ENCODE measurements at places on chromosomes 7 and 10.

DNA sequence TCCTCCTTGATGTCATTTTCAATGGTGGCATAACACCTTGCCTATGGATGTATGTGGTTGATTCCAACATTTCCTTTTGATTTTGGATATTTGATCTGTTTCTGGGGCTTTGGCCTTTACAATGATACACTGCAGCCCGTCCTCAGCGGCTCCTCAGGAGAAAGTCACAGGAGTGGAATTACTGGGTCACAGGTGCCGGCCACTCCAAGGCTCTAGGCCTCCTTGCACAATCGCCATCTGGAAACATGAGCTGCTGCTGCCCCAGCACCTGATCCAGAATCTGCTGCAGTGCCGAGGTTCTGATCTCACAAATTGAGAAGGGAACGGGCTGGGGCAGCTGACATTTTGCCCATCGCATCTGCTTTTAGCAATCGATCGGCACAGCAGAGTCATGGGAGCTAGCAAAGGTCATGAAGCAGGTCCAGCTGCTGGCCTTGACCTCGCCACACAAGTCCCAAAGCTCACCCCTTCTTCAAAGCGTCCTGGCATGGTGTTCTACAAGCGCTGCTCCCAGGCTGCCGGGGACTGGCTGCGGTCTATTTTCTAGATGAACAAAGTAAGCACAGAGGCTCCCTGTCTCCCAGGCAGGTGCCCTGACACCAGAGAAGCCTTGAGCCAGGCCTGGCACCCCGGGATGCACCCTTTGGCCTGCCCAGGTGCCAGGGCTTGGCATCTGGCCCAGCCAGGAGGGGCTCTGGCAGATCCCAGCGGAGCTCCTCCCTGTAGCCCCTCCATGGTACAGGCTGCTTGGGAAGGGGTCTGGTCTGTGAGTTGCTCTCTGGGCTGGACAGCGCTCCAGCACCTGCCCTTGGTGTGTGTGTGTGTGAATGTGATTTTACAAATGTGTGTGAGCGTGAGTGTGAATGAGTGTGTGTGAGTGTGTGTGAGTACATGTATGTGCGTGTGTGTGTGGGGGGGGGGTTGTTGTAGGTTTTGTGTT lies 201.8 kb downstream of the GLRX3 start:
- DNase-seq, result no peak

DNA sequence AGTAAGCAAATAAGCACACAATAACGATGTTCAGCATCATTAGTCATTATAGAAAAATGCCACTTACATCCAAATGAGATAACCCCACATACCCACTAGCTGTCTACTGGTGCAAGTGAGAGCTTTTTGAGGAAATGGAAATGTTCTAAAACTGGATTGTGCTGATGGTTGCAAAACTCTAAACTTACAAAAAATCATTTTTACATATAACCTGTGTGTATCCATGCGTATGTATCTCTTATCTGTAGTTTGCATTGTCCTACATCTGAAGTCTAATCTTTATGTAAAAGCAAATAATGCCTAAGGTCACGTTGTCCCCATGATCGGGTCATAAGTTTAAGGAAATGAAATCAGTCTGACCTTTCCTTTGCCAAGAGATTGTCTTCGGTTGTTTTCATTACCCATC lies 81.6 kb upstream of the DNAJB6 start:
- no peak for DNase-seq

- no peak for DNase-seq
These were observed 33.5 kb downstream of the SVOPL start for GRCh38 chr7:138667535-138668228.

DNA sequence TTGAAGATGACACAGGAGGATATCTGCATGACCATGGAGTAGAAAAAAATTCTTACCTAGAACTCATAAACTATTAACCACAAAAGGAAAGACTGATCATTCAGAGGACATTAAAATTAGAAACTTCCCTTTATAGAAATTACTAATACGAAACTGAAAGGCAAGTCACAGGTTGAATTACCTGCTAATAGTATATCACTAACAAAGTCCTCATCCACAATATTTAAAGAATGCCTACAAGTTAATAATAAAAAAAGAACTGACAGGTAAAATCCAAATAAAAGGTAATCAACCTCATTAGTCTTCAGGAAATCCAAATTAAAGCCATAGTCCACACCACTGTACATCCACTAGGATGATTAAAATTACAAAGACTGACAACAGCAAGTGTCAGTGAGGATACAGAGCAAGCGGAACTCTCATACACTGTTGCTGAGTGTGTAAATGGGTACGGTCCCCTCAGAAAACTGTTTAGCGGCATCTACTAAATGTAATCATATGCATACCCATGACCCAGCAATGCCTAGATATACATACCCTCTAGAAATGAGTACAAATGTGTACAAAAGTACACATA lies 71.2 kb downstream of the ARHGAP21 start:
- no peak for DNase-seq

DNA sequence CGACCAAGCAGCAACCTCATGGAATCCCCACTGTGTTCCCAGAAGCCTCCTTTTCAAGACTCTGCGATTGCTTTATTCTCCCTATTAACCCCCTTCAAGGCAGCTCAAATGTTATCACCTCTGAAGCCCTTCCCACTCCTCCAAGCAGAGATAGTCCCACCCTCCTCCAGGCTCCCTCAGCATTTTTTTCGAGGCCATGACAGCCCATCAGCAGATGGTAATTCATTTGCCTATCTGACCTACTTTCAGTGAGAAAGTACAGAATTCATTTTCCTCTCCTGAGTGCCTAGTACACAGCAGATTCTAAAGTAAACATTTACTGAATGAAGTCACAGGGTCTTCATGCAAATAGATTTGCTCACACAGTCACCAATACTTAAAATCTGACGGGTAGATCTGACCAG lies 47.8 kb downstream of the HERPUD2 start:
- DNase-seq, result no peak

DNA sequence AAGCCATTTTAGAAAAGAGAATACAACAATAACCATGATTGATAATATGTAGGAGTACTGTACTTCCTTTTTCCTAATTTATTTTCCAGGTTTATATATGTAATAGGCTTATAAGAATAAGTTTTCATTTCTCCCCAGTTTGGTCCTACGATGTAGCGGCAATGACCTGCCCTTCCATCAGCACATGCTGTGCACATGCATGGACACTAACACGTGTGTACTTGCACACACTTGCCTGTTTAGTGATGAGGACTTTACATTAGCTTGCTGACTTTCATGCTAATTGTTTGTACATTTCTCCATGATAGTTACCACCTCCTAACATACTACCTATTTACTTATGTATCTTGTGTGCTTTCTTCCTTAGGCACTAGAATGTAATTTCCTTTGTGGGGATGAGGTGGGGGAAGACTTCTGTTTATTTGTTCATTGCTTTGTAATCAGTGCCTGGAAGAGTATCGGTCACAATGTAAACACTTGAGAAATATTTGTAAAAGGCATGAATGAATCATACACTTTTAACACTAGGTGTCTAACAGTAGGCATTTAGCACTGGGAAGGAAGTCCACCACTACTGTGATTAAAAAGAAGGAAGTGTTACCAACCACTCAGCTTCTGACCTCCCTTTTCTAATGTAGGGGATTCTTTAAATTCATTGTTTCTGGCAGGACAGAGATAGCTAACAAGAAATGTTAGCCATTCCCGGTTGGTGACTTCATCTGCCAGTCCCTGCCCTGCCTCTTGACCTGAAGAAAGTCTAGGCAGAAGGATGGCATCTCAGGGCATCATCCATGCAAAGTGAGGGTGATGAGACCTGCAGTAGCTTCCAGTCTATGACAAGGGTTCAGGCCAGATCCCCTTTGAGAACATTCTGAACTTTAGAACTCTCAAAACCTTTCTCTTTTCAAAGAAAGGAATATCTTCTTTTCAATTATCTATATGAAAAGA lies 120.2 kb upstream of the RAB18 start:
- DNase-seq, result no peak

DNA sequence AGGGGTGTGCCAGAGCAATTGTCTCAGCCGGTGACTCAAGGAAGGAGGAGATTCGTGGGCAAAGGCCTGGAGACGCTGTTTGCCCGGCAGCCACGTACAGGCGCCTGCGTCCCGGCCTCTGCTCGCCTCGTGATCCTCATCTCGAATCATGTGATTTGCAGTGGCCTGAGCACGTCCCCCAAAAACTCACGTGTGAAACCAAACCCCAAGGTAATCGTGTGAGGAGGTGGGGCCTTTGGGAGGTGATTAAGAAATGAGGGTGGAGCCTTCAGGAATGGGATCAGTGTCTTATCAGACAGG lies 226.8 kb downstream of the TCERG1L start:
- no peak for DNase-seq

DNA sequence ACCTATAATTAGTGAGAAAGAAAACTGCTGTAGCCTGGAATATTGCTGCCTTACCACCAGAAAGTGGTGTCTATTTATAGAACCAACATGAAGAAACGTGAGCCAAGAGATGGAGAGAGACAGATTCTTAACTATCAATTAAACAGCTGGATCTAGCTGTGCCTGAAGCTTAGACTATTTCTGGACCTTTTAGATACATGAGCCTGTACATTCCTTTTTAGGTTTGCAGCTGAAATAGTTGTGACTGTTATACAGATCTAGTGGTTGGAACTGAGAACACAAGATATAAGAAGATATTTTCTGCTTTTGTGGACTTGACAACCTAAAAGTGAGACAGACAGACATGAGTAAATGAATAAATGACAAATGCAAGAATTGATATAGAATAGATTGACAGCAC lies 73.4 kb downstream of the CDK14 start:
- no peak for DNase-seq

DNA sequence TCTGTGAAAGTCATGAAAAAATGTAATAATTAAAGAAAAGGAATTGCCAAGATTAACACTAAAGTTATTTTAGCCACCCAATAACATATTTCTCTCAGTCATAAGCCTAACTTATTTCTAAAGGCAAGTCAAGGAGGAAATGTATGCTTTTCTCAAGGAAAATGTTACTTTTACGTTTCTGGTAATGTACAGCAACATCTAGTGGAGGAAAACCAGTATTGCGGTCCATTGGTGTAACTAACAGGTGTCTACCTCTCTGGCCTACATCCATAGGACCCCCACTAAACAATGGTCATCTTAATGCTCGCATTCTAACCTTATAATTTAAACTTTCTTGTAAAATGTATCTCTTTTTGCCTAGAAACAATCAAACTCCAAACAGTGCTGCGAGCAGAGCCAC lies 437.5 kb downstream of the KIF20B start:
- no peak for DNase-seq

DNA sequence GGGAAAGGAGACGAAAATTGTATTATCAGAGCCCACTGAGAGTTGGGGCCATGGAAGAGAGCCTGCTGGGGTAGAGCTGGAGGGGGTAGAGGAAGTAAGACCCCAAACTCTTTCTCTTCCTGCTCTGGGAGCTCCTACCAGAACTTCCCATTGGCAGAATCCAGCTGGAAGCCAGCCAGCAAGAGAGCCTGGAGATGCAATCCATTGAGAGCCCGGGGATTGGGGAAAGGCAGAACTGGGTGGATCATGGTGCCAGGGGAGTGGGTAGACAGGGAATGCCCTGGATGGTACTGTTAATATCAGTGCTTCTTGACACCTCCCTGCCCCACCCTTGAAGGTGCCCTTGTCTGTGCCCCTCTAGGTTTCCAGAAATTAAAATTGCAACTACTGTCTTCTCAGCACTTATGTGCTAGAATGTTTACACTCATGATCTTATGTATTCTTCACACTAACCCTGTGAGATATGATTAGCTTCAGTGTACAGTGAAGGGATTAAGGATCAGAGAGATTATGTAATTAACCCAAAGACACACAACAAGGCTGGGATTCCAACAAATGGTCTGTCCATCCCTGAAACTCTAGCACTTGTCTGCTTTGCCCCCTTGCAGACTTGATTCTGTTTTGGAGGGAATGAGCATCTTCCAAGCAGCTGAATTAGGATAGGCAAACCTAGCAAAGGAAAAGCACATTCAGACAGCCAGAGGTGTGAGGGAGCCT lies 154.1 kb downstream of the C10orf105 start:
- no peak for DNase-seq

DNA sequence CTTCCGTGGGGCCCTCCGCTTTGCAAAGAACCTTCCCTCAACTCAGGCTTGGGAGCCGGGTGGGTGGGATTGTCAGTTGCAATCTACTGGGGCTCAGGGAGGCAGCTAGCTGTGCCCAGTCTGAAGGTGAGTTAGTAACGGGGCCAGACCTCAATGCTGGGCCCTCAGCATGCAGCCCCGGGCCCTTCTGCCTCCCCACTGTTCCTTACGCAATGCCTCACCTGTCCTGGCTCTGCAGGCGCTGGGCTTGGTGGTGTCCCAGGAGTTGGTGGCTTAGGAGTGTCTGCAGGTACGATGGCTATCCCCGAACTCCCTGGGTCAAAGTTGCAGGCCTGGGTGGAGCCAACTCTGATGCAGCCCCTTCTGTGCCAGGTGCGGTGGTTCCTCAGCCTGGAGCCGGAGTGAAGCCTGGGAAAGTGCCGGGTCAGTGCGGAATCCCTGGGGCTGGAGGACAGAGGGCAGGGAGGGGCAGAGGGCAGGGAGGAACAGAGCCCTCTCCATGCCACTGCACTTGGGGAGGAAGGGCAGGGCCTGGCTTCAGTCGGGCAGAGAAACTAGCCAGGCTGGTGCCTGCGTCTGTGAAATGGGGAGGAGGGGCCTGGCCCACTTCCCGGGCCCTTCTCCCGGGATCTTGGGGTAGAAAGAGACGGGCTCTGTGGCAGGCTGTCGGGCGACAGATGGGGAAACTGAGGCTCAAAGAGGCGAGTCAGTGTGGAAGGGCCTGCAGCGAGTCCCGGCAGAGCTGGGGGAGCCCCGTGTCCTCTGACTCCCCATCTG lies 15.0 kb downstream of the ELN start:
- DNase-seq, result no peak

DNA sequence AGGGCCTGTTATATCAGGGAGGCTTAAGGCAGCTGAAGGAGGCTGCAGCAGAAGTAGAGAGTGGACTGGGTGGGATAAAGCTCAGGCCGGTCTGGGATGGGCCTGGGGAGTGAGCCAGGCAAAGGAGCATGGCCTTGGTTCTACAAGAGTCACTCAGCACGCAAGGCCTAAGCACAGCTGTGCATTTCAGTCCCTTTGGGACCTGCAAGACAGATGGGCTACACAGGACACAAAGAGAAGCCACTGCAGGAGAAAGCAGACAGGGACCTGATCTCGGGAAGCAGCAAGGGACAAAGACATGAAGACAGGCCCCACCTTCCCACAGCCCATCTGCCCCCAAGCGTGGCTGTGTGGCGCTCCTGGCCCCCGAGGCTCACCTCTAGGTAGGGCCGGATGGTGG lies 29.4 kb downstream of the RRP12 start:
- no peak for DNase-seq

DNA sequence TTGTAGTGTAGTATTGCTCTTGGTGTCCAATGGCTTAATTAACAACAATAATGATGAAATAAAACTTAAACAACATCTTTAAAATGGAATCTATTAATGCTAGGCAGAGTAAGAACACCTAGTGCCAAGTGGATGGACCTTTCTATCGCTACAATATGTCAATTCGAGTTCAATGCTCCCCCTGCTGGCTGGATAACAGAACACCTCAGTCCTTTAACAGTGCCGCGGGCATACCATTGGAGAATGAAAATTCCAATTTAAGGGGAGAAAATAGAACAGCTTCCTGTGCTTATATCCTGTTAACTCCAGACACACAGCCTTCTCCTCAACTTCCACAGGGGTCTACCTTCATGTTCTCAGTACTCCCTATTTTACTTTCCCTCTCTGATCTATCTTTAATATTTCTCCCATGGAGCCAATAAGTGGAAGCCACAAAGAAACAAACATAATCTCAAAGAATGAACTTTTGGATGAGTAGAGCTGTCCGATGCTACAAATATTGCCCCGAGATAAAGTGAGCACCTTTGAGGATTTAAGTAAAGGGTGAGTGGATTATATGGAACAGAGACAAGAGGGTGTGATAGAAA lies 41.4 kb downstream of the COL1A2 start:
- DNase-seq, result peak; percentile 9

Data from stimulated activated CD8-positive, alpha-beta memory T cell treated with anti-CD3 and anti-CD28 coated beads, Interleukin-7, amount 100 ng/mL, for 4 hours (primary cell).